Lung (tissue), 17 donors: ENCODE measurements at places on chromosomes 1 and 21. TPM values are rescaled to one million over a fixed set of nuclear protein-coding genes. Genes with fewer than 3 reads are reported as not detected.
A peak's percentile ranks its signal among the peaks of the same experiment; 100 is the strongest.

DNA sequence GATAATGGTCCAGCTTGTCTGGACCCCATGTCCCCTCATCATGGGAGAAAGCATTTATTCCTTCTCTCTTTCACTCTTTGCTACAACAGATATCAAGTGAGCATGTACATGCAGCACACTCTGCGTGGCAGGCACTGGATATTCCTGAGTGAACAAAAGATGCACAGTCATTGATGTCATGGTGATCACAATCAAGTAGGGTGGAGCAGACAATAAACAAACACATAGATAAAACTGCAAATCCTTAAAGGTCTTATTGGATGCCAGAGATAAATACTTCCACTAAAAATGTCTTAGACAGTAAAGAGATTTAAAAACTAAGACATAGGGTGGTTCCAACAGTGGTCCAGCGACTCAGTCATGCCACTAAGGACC lies 178.0 kb downstream of the ZC3H11B start:
- no peak for DNase-seq

GRCh38 chr1:159913451-159914192 lies 11.7 kb downstream of the TAGLN2 start:
- DNase-seq, result peak; percentile 39

DNA sequence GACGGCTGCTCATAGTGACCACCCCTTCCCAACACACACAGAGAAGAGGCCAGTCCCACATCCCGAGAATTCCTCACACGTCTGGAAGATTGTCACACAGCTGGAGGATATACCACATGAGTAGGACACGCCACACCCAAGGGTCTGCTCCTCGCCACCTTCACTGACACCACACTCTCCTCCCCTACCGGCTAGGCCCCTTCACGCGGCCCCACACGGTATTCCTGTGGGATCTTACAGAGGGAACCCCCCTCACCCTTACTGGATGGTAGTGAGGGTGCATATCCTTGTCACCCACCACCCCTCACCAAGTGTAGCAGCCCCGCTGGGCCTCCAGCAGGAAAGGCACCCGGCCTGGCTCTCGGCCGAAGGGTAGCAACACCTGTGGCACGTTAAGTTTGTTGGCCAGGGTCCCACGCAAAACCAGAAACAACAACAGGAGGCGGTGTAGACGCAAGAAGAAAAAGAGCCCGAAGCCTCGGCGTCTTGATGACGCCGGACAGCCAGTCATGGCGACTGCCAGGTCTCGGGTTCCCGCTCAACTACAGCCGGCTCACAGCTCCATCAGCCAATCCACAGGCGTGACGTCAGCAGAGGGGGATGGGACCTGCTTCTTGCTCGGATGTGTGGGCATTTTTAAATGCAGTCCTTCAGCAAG lies at the start of gene NUP210L:
TSS of gene NUP210L (minus strand) at position 540 of the 658 bp plus-strand sequence.
- DNase-seq, result peak; percentile 77

- DNase-seq, result peak; percentile 17
These were observed 41.9 kb upstream of the MCOLN3 start for GRCh38 chr1:85090225-85090624.

The PEAR1 gene
- polyA plus RNA-seq, result 10.7 TPM
